ENCODE measurements at places on chromosomes 7 and 10.

- DNase-seq = no peak
Measured at GRCh38 chr7:100167912-100168323, 499 bp downstream of the GAL3ST4 start.

DNA sequence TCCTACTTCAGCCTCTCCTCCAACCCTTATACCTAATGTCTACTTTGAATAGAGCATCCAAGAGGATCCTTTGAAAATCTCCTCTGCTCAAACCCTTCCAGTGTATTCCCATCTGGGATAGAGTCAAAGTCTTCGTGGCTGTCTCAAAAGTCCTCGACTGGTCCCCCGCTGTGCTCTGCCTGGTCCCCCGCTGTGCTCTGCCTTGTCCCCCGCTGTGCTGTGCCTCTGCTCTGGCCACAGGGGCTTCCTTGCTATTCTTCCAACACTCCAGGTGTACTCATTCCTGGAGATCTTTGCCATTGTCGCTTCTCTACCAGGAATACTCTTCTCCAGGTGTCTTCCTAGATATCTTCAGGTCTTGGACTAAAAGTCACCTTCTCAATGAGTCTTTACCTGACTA, 36.1 kb upstream of the COMMD3 start:
- no peak for DNase-seq

- DNase-seq = peak; percentile 75
Measured at GRCh38 chr10:60661637-60662036, 116.6 kb upstream of the CDK1 start.

DNA sequence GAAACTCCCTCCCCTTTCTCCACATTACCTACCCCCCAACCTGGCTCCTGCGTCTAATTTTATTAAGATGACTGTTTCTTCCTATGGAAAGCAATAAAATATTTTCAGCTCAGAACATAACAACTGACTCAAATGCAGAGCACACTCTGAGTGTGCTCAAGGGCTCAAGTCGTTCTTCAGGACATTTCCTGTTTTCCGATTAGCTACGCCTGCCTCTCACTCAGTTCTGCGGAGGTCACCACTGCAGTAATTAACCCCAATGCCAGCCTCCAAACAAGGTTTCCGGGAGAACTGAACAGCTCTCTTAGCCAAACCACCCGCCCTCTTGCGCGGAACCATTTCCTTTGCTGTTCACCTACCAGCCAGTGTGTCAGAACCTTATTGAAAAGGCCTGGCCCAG, 19.3 kb downstream of the MYOF start:
- DNase-seq = no peak

GRCh38 chr10:60314069-60314940, 75.4 kb downstream of the ANK3 start:
- DNase-seq = no peak

- DNase-seq = no peak
Measured at GRCh38 chr7:109343678-109344077, 774.0 kb downstream of the DNAJB9 start.

GRCh38 chr10:10869592-10869991, 148.1 kb upstream of the CELF2 start:
- DNase-seq = peak; percentile 37

DNA sequence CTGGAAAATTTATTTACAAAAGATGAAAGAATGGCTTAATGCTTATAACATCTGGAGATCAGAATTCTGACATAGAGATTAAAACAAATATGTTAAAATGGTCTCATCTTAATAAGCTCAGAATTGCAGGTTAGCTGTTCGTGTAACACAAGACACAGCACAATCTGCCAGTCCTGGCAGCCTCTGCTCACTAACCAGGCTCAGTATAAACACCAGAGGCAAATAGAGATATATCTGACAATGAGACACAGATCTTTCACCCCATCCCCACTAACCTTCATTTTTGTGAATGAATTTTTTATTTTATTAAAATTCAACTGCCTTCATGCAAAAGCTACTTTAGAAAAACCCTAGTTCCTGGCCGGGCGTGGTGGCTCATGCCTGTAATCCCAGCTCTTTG, 51.8 kb downstream of the RELN start:
- DNase-seq = no peak

- no peak for DNase-seq
Measured at GRCh38 chr10:3132036-3133025, 40.3 kb downstream of the PITRM1 start.

- no peak for DNase-seq
Measured at GRCh38 chr10:43710772-43711471, 62.2 kb upstream of the ZNF32 start.

GRCh38 chr7:121633186-121633585, 237.1 kb upstream of the FAM3C start:
- DNase-seq = no peak

GRCh38 chr10:317271-317769, 182.1 kb downstream of the ZMYND11 start:
- DNase-seq = no peak

DNA sequence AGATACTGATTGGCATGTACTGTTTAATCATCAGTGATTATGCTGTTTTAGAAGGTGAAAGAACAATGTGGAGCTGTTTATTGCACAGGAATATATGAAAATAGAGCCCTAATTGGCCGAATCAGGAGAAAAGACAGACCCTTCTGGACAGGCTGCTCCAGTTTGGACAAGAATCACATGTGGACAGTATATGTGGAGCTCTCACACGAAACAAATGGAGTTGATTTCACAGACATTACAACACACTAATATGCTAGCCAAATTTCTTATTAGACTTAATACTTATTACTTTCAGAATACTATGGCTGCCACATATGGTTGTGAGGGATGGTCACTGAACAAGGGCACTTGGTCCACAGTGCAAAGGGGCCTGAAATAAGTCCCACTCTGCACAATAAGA, 15.5 kb downstream of the TWIST1 start:
- DNase-seq = no peak

- DNase-seq = no peak
Measured at GRCh38 chr10:78838141-78838657, 230.6 kb upstream of the ZMIZ1 start.

- DNase-seq = no peak
Measured at GRCh38 chr10:8967061-8967460, 912.6 kb downstream of the GATA3 start.

- DNase-seq = no peak
Measured at GRCh38 chr10:52443419-52444388, 129.6 kb downstream of the DKK1 start.

DNA sequence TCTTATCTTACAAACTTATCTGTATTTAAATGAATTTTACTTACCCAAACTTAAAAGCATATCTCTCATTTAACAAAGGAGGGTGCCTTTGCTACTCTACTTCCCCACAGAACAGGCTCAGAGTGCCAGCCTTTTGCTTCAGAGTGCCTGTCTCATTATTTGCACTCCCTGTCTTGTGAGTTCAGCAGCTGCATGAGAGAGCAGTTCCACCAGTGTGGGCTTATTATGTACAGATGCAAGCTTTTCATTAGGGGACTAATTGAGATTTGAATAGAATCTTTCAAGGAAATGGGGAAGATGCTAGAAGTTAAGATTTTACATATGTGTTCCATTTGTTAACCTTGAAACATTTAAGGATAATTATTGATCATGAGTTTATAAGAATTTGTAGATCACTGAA, 310.2 kb upstream of the LRRN3 start:
- DNase-seq = no peak

- DNase-seq = no peak
Measured at GRCh38 chr7:14767716-14768425, 134.7 kb downstream of the DGKB start.

GRCh38 chr10:99315853-99316252, 13.3 kb upstream of the CNNM1 start:
- DNase-seq = no peak

- no peak for DNase-seq
Measured at GRCh38 chr10:42697926-42698325, 59.6 kb upstream of the ZNF33B start.

- no peak for DNase-seq
Measured at GRCh38 chr7:36949711-36950600, 225.7 kb upstream of the AOAH start.

DNA sequence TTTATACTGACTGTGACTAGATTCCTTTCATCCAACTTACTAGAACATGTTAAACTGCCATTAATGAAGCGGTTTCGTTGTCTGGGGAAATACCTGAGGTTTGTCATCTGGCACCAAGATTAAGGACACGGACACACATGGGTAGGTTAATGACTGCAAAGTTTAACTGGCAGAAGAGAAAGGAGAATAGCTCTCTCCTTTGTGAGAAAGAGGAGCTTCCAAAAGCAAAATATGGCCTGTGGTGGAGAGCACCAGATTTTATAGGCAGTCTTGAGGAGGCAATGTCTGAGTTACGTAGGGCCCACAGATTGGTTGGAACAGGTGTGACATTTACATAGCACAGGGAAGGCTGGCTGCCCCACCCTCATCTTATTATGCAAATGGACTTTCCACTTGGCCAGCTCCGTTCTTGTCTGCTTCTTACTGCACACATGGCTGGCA, 1193.0 kb upstream of the CELF2 start:
- DNase-seq = no peak

DNA sequence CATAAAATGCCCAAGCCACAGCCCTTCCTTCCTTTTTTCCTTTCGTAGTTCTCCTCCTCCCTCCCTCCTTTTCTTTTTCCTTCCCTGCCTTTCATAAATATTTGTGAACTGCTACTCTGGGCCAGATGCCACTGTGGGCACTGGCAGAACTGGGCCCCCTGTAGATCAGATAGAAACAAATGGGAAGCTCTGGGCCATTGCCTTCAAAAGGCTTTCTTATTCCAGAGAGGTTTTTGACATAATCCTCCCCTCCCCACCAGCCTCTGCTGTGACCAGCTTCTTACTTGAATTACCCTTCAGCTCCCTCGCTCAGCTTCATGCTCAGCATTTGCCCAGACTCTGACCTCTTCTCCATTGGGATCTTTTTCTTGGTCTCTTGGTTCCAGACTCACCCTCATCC, 886.8 kb downstream of the LRMDA start:
- DNase-seq = no peak

GRCh38 chr10:22219308-22219707, 1.5 kb upstream of the EBLN1 start:
- no peak for DNase-seq

DNA sequence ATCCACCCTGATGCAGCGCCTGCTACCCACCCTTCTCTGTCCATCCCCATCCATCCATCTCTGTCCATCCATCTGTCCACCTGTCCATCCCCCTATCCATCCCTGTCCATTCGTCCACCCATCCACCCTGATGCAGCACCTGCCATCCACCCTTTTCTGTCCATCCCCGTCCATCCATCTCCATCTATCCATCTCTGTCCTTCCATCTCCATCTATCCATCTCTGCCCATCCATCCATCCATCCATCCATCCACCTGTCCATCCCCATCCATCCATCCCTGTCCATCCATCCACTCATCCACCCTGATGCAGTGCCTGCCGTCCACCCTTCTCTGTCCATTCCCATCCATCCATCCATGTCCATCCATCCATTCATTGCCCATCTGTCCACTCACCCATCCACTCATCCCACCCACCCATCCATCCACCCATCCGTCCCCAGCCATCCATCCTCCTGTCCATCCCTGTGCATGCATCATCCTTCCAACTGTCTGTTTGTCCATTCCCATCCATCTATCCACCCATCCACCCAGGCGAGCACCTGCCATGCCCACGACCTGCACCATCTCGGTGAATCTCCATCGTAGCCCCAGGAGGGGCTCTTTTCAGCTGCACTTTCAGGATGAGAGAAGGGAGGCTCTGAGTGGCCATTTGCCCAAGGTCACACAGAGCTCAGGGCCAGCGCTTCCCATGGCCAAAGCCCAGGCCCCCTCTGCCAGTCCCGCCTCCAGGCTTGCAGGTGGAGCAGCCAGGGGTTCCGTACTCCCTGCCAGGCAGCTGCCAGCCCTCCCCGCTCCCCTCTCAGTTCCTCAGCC, 137.4 kb downstream of the LHPP start:
- DNase-seq = no peak

GRCh38 chr7:45073786-45074527, 14.8 kb downstream of the NACAD start:
- peak; percentile 93 for DNase-seq

GRCh38 chr10:78278058-78278404, 244.4 kb downstream of the RPS24 start:
- DNase-seq = no peak

DNA sequence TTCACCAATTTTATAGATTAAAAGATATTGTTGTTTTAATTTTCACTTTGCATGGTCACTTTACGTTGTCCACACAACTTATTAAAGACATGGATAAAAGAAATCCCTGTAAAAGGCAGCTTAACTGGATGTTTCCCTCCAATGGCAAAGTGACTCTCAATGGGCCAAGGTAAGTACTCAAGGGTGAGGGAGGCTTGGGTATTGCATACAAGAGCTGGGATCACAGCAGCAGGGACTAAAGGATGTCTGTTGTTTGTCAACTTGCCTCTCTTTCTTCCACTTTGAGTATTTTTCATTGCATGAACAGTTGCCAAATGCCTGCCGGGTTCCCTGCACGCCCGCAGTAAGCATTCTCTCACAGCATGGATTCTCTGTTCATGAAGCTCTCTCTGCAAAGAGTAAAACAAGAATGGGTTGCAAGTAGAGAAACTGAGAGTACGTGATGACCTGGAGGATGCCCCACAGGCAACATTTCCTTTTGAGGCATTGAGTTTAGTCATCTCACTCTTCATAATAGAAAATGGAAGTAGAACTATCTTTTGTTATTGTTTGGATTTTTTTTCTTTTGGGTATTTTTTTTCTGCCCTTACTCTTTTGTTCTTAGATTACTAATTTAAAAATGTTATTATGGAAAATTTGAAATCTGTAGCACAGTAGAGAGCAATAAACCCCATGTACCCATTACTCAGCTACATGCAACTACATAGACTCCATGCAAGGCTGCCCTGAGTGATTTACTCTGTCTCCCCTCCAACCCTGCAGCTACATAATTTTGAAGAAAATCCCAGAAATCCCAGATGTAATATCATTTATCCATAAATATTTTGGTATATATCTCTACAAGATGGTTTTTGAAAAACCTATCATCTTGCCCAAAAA, 26.3 kb downstream of the GPR141 start:
- DNase-seq = no peak

DNA sequence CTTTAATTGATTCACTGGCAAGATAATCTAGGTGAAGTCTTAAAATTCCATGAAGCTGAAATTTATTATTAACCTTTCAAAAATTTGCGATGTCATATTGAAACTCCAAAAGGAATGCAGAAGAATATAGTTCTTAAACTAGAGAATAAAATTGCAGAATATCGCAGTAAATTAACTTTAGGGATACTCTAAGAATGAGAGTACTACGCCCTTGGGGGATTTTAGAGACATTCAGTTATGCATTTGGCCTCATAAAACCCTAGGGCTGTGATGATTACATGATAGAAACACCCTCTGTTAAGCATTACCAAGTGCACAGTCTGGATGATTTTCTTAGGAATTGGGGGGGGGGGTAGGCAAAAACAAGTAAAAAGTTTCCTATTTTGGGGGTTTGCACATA, 3.7 kb downstream of the WNT2 start:
- DNase-seq = no peak

DNA sequence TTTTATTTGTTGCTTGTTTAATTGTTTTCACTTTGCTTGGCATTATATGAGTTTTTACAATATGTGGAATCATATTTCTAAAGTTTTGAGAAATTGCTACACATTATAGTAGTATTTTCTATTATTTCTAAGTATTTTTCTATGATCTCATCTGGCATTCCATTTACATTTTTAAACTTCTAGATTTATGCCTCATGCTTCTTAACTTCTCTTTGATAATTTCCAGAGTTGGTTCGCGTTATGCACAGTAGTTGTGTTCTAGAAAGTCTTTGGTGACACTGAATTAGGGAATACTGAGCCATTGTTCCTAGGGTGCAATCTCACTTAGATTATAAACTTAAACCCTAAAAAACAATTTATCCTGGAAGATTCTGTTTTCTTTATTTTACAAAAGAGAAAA, 129.2 kb downstream of the GNAI1 start:
- no peak for DNase-seq

- DNase-seq = no peak
Measured at GRCh38 chr7:149291036-149291780, 29.2 kb downstream of the ZNF783 start.

Measured in PC-9 (cell line).